ENCODE measurements at places on chromosomes 16 and 17.

- DNase-seq, result no peak
These were observed 8.1 kb downstream of the TMEM97 start for GRCh38 chr17:28327031-28327607.

DNA sequence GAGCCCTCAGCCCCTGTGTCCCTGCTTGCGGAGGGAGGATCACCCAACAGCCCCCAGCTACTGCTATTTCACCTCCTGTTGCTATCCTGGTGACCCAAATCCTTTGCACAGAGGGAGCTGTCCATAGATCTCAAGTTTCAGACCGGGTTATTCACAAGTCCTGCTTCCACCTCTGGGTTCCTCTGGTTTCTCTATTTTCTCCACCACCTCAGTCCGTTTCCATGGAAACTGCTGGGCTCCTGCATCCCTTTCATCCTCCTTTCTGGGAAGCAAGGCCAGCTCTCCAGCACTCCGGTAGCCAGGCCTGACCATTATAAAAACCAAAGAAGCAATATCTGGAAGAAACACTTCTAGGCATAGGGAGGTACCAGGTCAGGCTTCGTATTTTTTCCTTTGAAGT lies 4.8 kb upstream of the CALB2 start:
- no peak for DNase-seq

DNA sequence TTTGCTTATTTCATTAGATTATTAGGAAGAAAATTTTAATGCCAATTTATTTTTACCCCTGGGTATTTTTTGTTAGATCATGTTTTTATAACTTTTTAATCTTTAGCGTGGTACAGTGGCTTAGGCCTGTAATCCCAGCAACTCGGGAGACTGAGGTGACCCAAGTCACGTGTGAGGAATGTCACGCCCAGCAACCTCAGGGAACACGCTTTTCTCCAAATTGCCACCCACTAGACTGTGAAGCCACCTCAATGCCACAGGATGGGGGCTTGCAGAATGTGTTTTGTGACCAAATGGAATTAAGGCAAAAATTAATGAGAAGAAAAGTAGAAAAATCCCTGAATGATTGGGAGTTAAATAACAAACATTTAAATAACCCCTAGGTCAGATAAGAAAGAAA lies 141.8 kb downstream of the LAT start:
- no peak for DNase-seq

DNA sequence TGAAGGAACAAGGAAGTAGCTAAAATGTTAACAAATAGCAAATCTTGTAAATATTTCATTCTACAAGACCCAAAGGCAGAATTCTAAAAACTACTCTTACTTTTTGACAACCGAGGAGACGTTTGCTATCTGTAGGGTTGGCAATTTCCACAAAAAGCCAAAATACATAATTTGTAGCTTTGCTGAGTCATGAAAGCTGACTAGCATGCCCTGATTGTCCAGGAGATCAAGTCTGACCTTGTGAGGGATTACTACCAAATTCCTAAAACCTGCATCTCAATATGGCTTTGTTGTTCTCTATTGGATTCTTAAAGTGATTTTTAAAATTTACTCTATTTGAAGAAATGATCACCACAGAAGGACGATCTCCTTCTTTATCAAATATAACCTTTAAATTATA lies 10.8 kb downstream of the DNAJA2 start:
- DNase-seq, result no peak

DNA sequence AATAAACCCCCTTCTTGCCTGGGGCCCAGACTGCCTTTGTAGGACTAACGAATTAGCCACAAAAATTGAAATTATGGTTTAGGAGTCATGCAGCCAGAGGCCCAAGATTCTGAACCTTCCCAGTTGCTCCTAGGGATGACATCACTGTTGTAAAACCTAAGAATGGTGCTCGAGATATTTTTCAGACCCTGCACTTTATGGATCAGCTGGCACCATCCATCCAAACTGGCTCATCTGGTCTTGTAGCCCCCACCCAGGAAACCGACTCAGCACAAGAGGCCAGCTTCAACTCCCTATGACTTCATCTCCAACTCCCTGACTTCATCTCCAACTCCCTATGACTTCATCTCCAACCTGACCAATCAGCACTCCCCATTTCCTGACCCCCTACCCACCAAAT lies 10.9 kb upstream of the EVPL start:
- no peak for DNase-seq

GRCh38 chr16:2752850-2753732 lies 653 bp downstream of the SRRM2 start:
- peak; percentile 71 for DNase-seq
